Activated T-helper 1 cell treated with anti-CD3 and anti-CD28 coated beads, Interleukin-2, amount 50 U/mL, for 16 hours (primary cell): ENCODE measurements at places on chromosomes 4 and X.

GRCh38 chr4:79042079-79042674 is 102.9 kb upstream of the PAQR3 start:
- no peak for DNase-seq

DNA sequence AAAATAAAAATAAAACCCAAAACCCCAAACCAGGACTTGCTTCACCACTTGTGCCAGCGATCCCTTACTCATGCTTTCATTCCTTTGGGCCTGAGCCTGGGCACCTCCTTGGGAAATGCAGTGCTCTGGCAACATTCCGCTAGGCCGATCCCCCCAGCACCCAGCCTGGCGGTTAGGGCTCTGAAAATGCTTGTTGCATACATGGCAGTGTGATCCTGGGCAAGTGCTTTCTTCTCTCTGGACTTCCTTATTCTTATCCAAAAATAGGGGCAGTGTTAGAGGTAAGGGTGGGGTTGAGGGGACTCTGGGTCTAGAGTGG is 4.6 kb downstream of the ZNF185 start:
- DNase-seq: no peak

- no peak for DNase-seq
Measured at GRCh38 chr4:168882650-168883233, 127.3 kb downstream of the CBR4 start.

- no peak for DNase-seq
Measured at GRCh38 chr4:187380181-187380581, 615.4 kb upstream of the ZFP42 start.

DNA sequence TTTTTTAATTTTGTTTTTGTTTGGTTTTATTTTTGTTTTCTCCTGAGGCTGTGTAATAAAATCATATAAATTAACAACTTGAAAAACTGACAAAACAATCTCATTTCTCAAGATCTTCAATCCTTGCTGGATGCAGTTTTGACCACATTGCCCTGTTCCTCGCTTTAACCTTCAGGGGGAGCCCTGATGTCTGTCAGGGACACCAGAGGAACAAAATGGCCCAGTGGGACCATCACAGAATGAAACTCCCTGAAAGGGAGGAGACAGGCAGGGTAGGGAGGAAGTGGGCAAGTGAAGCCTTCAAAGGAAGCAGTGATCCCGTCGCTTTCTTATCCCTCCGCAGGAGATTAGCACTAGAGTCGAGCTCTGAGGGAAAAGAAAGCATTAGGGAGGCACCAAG is 274.9 kb upstream of the LDB2 start:
- DNase-seq: no peak

- no peak for DNase-seq
Measured at GRCh38 chr4:55020131-55020530, 105.3 kb downstream of the KDR start.

- no peak for DNase-seq
Measured at GRCh38 chr4:179728305-179728704, 2286.1 kb upstream of the AGA start.

GRCh38 chr4:80431203-80431965 is 95.9 kb downstream of the CFAP299 start:
- DNase-seq: no peak

GRCh38 chr4:137474711-137475301 is 57.5 kb downstream of the PCDH18 start:
- DNase-seq: no peak

GRCh38 chr4:94032754-94033153 is 174.9 kb upstream of the SMARCAD1 start:
- no peak for DNase-seq

DNA sequence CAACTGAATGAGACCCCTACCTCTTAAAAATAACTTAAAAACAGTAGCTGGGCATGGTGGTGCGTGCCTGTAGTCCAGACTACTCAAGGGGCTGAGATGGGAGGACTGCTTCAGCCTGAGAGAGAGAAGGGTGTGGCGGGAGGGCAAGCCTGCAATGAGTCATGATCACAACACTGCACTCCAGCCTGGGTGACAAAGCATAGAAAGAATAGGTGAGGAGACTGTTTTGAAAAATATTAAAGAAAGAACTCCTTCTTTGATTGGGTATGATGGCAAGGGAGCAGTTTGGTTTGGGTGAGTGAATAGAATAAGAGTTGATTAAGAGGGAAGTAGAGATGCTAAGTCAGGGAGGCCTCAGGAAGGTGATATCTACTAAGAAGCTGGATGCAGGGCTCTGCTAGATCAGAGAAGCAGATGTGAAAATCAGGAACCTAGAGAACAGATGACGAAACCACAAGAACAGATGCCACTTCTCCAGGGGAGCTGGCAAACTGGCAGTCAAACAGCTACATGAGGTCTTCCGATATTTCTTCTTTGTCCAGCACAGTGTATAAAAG is 318.6 kb downstream of the OPHN1 start:
- no peak for DNase-seq

DNA sequence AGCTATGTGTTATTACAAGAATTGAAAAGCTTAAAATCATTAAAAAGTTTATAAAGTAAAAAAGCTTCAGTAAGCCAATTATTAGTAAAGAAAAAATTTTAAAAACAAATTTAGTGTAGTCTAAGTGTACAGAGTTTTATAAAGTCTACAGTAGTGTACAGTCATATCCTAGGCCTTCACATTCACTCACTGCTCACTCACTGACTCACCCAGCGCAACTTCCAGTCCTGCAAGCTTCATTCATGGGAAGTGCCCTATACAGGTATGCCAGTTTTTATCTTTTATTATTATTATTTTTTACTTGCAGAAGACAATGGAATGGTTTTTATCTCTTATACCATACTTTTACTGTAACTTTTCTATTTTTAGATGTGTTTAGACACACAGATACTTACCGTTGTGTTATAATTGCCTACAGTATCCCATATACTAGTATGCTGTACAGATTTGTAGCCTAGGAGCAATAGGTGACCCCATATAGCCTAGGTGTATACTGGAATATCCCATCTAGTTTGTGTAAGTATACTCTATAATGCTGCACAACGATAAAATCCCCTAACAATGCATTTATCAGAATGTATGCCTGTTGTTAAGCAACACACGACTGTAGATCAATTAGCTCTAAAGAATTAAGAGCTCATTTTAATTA is 230.7 kb downstream of the DCLK2 start:
- no peak for DNase-seq
